CD4-positive, alpha-beta memory T cell (primary cell): ENCODE measurements at places on chromosomes 12 and 14. TPM values are rescaled to one million over a fixed set of nuclear protein-coding genes. Genes with fewer than 3 reads are reported as not detected.

Gene RIMBP2
- total RNA-seq, result 0.20 TPM

- no peaks in the 10 kb centered on the region for H3K4me1 ChIP-seq
- H3K36me3 ChIP-seq, result no peaks in the 10 kb centered on the region
Measured at GRCh38 chr14:28756884-28757570, 9.6 kb upstream of the FOXG1 start.

Gene PAH
- total RNA-seq, result not detected

- H3K4me1 ChIP-seq, result no peaks in the 10 kb centered on the region
- DNase-seq, result no peak
- no peaks in the 10 kb centered on the region for H3K27me3 ChIP-seq
- H3K4me3 ChIP-seq, result no peak overlapping the region
- no peaks in the 10 kb centered on the region for H3K36me3 ChIP-seq
Measured at GRCh38 chr14:101072531-101072930, 169.0 kb upstream of the RTL1 start.

Gene CLEC2B
- 74.6 TPM for total RNA-seq

- no peak overlapping the region for H3K27ac ChIP-seq
- DNase-seq, result peak; percentile 50
- no peak overlapping the region for H3K4me3 ChIP-seq
- no peaks in the 10 kb centered on the region for H3K27me3 ChIP-seq
- peaks cover 5% of the 10 kb centered on the region for H3K4me1 ChIP-seq
- H3K36me3 ChIP-seq, result no peaks in the 10 kb centered on the region
Measured at GRCh38 chr14:70714055-70714550, 72.4 kb downstream of the TTC9 start.

Gene CYP27B1
- total RNA-seq, result 0.64 TPM

Gene GOLT1B
- 33.0 TPM for total RNA-seq

Gene NRXN3
- not detected for total RNA-seq

- H3K36me3 ChIP-seq, result peaks cover 12% of the 10 kb centered on the region
- H3K4me3 ChIP-seq, result no peak overlapping the region
- H3K27ac ChIP-seq, result no peak overlapping the region
- no peaks in the 10 kb centered on the region for H3K27me3 ChIP-seq
- peaks cover 4% of the 10 kb centered on the region for H3K4me1 ChIP-seq
- no peak for DNase-seq
Measured at GRCh38 chr12:113325916-113326315, 9.0 kb downstream of the SLC8B1 start.

DNA sequence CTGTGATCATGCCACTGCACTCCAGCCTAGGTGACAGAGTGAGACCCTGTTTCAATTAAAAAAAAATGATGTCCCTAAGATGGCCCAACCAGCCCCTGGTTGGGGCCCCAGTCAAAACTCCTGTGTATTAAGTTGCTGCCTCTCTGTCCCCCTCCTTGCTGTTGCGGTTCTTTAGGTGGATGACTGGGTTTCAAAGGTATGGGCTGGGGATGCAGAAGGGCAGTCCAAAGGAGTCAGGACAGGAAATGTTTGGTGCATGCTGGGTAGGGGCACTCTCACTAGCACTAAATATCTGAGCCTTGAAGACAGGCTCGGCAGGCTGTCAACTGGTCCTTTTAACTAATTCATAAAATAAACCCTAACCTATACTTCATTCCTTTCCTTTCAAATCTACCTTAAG, 12.0 kb upstream of the PIP4K2C start:
- H3K27me3 ChIP-seq, result no peaks in the 10 kb centered on the region
- H3K27ac ChIP-seq, result no peak overlapping the region
- H3K36me3 ChIP-seq, result no peaks in the 10 kb centered on the region
- no peak overlapping the region for H3K4me3 ChIP-seq
- no peaks in the 10 kb centered on the region for H3K4me1 ChIP-seq
- DNase-seq, result no peak

Gene FLVCR2
- total RNA-seq, result 4.1 TPM

Gene GPR68
- total RNA-seq, result 10.8 TPM
